Stimulated activated CD4-positive, alpha-beta T cell treated with anti-CD3 and anti-CD28 coated beads, Interleukin-1b, Interleukin-23, amount 100 ng/mL, for 24 hours (primary cell): ENCODE measurements at places on chromosomes 3 and 15.

GRCh38 chr3:45612918-45613602, 18.5 kb downstream of the LIMD1 start:
- no peak for DNase-seq

DNA sequence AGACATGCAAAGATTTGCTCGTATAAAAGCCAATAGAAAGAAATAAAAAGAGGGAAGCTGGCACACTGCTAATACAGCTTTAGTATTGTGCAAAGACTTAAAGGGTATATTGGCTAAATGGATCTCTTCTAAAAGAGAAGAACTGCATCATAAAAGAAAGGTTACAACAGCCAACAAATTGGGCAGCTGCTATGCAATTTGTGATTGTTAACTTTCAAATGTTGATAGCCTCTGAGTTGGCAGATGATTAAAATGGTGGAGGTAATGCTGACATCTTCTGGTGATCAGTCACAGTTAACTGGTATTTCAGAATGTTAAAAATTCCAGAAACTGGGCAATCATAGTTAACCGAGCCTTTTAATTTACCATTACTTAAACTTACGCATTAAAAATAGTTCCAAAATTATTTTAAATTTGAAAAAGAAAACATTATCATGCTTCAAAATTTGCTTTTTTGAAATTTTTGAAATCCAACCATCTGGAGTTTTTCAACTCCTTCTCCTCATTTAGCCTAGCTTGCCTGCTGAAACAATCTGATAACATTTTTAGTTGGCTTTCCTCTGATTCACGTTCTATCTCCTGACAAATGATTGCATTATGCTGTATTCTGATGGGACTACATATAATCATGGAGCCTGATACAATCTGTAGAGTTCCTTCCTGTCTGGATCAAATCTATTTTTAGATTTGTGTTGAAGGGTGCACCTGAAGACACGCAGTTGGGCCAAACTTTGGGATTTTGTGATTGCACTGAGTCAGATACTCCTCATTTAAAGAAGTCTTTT, 144.0 kb upstream of the PDZRN3 start:
- no peak for DNase-seq

GRCh38 chr3:43695443-43695842, 4.7 kb downstream of the ABHD5 start:
- no peak for DNase-seq

DNA sequence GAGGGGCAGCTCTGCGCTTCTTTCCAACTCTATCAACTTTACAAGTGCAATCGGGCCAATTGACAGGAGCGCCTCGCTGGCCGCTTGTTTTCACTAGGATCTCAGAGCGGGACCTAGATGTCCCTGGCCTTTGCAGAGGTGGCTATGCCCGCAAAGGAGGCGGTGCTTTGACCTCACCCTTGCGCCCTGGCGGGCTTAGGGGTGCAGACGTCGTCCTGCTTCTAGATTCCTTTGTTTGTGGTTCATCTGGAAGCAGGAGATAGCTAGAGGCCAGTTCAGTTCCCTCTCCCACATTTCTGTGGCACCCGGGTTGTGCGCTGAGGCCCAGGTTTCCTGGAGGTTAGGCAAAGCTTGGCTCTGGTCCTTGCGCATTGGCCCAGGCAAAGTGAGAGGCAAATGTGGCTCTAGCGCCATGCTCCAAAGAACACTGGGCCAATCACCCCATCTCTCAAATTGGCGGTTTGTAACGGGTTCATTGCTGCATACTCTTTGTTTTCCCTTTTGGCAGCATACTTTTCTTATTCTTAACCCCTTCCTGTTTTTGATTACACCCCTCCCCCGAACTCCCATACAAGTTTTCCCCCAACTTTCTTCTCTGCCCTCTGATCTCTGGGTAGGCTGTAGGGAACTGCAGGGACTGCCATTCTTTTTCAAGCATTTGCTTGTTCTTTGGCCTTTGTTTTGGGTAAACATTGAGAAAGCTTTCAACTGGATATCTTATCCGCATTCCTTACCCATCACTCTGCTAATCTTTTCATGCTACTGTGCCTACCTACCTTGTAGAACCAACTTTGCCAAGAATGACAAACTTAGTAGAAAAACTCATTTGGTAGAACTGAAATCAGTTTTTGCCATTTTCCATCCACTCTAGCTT, 1.4 kb downstream of the PPM1L start:
- DNase-seq, result no peak

GRCh38 chr3:171427771-171428320, 32.4 kb downstream of the TNIK start:
- no peak for DNase-seq

DNA sequence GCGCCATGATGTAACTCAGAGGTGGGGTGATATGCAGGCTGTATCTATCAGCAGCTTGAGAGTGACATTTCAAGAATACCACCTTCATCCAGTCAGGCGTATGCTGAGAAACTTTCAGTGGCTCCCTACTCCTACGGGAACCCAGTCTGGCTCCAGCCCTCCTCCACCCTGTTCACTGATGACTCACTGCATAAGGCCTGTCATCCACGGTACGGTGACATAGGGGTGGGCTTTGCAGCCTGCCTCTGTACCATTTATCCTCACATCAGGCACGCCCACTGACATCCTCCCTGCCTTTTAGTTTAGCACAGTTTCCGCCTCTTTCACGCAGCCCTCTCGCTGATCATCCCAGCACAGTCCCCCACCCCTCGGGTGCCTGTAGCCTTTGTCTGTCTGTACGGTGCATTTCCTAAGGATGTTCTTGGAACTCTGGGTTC, 11.7 kb downstream of the PXYLP1 start:
- DNase-seq, result peak; percentile 22

GRCh38 chr3:179133575-179133974, 14.6 kb upstream of the PIK3CA start:
- no peak for DNase-seq

DNA sequence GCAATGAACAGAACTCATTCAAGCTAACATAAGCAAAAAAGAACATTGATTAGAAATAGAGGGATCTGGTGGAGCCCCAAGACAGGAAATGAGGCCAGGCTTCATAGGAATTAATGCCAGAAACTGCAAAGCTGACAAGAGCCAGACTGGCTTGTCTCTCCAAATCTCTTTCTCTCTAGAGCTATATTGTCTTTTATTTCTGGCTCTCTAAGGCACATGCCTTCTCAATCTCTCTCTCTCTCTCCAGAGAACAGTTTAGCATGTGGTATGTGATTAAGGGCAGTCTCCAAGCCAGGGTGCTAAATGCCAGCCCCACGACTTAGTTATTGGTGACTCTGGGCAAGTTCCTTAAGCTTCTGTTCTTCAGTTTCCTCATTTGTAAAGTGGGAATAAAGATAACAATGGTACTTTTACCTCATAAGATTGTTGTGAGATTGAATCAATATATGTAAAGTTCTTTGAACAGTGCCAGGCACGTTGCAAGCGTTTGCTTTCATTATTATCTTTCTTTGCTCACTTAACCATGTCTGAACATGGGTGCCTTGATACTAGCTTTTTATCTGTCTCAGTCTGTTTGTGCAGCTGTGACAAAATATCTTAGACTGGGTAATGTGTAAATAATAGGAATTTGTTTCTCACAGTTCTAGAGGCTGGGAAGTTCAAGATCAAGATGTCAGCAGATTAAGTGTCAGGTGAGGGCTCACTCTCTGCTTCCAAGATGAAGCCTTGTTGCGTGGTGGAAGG, 123.2 kb downstream of the BDH1 start:
- no peak for DNase-seq

DNA sequence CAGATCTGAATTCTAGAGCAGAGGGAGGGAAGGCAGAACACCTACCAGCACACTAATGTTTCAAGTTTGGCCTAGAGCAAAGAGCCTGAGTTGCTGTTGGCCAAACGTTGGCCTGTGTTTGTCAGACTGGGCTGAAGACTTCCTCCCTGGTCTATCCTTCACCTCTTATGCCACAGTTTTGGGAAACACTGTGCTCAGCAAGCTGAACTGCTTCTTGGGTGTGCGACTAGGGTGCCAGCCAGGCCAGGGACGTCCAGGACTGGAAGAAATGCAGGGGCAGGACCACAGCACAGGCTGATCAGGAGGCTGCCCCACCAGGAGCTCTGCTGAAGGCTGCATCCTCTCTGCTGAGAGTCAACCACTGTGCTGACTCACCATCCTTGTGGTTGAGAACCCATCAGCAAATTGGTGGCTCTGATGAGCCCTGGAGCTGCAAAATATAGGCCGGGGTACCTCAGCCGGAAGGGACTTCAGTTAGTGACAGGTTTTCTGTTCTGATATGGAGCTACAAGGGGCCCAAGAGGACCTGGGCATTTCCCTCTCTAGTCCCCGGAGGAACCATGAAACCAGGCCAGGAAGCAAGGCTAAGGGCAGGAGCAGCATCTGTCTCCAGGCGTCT, 131.6 kb upstream of the RASGRP1 start:
- peak; percentile 48 for DNase-seq

DNA sequence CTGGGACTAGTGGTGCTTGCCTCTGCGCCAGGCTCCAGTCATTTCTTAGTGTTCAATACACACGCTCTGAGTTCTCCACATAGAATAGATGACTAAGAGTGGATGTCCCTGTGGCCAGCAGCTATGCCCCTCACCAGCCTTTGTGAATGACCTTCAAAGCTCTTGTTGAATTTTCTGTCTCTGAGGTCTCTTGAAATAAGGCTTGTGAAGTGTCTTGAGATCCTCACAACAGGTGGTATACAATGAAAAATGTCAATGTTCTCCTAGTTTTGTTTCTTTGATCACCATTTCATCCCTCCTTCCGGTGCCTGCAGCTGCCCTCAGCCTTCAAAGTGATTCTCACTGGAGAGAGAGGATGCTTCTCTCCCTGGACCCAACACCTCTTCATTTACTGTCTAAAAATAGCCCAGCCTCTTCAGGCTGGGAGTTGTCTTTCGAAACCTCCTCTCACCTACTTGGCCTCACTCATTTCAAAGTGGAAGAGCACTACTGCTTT, 5.4 kb downstream of the MAPKBP1 start:
- no peak for DNase-seq

DNA sequence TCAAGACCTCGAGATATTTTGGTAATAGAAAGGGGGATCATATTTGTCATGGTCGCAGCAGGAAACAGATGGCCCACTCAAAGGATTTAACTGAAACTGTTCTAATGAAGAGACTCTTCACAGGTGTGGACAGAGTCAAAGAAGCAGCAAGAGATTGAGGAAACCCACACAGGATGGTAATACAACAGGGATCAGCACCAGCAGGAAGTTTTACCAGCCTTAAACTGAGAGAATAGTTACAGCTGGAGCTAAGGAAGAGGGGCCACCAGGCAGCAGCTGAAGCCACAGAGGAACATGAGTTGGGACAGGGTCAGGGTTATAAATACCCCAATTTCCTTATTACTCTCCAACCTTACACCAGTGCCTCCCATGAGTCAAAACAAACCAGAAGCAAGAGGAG, 131.8 kb upstream of the UBE2E2 start:
- no peak for DNase-seq

GRCh38 chr3:26621906-26622620, 509 bp upstream of the LRRC3B start:
- DNase-seq, result no peak

GRCh38 chr3:72258361-72259141, 473.6 kb upstream of the PROK2 start:
- no peak for DNase-seq

DNA sequence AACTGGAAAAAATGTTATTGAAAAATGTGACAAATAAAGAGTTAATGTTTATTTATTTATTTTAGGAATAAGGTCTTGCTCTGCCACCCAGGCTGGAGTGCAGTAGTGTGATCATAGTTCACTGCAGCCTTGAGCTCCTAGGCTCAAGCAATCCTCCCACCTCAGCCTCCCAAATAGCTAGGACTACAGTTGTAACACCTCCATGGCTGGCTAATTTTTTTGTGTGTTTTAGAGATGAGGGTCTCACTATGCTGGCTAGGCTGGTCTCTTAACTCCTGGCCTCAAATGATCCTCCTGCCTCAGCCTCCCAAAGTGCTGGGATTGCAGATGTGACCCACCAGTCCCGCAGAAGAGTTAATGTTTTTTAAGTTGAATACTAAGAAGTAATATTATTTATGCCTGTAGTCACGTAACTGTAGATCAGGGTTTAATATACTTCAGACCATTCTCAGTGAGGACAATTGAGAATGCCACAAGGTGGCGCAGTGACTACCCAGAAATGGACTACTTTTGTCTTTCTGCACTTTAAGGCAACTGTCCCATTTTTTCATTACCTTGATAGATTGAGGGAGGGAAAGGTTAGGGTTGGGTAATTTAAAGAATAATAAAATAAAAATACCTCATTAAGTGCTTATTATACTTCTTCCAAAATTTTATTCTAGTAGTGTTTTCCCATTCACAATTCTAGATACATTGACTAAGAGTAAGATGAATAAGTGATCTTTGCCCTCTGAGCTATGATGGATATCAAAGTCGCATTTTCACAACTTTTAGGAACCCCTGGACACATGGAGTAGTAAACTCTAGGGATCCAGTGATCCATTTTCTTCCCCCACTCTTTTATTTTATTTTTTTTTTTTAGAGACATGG, 6.0 kb downstream of the MUC13 start:
- DNase-seq, result peak; percentile 30

DNA sequence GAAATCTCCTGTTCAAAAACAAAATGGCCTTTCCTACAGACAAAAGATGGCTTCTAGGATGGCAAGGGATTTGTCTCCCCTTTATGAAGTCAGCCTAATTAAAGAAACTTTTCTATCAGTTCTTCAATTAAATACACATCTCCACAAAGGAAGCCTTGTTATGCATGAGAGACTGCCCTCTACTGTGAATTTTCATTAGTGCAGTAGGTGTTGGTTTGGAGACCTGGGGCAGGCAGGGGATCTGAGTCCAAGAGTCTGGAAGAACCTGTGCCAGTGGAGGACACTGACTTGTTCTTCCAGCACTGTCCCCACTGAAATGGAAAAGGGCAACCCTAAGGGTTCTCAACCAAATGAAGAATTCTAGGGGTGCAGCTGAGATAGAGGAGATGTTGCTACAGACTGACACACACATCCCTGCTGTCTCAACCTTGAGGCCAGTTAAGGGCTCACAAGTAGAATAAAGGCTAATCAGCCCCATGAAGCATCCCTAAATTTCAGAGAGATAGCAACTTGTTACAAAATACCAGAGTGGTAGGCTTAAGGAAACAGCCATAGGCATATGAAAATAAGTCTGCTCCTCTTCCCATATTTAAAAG, 174.0 kb upstream of the PRICKLE2 start:
- DNase-seq, result no peak

GRCh38 chr3:64806668-64807605, 119.1 kb upstream of the ADAMTS9 start:
- no peak for DNase-seq

GRCh38 chr3:72442759-72443158, 405.5 kb downstream of the SHQ1 start:
- DNase-seq, result no peak

DNA sequence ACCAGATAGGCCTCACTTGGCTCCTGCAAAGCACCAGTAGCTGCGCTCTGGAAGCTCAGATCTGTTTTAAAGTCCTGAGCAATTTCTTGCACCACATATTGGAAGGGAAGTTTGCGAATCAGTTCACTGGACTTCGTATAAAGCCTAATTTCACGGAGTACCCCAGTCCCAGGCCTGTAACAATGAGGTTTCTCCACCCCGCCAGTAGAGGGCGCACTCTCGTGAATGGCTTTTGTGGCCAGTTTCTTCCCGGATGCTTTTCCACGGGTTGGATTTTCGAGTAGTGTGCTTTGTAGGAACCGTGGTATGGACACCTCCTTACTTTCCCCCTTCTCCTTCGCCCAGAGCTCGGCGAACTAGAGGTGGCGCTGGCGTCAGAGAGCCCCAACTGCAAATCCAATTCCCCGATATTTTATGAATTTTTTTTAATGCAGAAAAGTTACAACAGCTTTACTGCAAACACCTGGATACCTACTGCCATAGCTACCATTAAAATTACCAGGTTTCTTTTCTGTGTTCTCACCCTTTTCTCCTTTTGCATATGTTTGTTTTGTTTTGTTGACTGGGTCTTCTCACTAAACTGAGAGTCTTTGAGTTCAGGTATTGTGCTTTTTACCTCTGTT, 13.3 kb downstream of the RARB start:
- DNase-seq, result no peak
